CD4-positive, alpha-beta T cell treated with Interleukin-6 at 100 ng/mL for 8 hours (primary cell): ENCODE measurements at places on chromosomes 5 and 9.

DNA sequence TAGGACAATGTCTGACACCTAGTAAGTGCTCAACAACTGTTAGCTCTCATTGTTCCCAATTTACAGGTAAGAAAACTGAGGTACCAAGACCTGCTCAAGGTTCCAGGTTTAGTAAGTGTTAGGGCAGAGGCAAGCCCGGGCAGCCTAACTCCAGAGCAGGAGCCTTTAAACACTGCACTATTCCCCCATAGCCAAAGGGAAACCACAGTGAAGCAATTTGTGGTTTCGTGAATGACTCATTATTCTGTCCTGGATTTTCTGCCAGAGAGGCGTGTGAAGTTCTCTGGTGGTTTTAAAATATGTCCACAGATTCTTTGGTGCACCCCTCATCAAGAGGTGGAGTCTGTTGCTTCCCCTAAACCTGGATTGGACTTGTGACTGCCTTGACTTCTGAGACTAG is 1.0 kb upstream of the MCC start:
- no peak for DNase-seq

DNA sequence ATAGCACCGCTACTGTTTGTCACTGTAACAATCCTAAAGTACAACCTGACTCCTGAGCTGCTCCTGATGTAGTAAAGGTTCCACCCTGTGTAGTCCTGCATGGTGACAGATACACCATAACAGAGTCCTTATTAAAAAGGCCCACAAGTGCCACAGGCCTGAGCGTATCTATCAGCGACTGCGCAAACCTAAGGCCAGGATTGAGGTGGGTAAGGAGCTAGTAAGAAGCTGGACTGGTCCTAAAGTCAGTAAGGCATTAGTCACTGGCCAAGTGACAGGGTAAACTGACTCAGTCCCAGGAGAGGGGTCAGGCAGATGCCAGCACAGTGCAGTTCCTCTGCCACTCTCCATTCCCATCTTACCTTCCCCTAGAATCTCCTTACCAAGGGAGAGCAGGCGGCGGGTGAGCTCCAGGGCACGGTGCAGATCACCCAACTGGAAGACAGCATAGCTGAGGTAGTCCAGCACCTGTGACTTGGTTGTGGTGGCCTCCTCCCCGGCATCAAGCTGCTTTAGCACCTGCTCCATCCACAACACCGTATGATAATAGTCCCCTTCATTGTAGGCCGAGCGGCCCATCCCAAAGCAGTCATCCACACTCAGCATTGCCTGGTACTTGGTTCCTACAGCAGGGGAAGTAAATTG is 17.6 kb downstream of the P4HA2 start:
- DNase-seq, result no peak

DNA sequence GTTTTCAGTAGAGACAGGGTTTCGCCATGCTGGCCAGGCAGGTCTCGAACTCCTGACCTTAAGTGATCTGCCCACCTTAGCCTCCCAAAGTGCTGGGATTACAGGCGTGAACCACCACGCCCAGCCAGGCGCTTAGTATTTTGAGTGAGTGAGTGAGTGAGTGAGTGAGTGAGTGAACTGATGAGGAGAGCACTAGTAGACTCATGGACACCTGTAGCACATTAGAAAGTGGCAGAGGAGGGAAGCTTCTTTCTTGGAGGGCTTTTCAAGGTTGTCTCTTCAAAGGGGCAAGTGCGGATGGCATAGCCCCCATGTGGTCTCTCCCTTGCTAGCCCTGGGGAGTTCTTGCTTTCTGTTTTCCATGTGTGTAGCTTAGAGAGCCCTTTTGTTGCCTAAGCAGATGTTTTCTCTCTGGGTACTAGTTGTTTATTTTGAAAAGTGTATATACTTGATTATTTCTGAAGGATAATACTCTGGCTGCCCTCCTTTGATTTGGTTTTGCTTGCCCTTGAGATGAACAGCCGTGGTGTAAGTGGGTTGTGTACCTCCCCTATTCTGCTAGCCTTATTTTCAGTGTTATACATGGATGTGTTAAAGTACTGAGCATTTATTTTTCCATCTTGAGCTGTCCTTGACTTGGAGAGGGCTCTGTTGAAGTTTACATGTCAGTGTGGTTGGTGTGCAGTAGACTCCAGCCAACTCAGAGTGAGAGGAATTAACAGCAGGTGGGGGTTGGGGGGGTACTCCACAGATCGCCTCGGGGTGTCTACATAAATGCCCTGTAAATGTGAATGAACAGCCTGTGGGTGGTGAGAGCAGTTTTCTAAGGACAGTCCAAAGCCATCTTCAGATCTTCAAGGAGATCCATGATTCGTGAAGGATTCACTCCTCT is 35.5 kb downstream of the PRRC2B start:
- DNase-seq, result no peak

DNA sequence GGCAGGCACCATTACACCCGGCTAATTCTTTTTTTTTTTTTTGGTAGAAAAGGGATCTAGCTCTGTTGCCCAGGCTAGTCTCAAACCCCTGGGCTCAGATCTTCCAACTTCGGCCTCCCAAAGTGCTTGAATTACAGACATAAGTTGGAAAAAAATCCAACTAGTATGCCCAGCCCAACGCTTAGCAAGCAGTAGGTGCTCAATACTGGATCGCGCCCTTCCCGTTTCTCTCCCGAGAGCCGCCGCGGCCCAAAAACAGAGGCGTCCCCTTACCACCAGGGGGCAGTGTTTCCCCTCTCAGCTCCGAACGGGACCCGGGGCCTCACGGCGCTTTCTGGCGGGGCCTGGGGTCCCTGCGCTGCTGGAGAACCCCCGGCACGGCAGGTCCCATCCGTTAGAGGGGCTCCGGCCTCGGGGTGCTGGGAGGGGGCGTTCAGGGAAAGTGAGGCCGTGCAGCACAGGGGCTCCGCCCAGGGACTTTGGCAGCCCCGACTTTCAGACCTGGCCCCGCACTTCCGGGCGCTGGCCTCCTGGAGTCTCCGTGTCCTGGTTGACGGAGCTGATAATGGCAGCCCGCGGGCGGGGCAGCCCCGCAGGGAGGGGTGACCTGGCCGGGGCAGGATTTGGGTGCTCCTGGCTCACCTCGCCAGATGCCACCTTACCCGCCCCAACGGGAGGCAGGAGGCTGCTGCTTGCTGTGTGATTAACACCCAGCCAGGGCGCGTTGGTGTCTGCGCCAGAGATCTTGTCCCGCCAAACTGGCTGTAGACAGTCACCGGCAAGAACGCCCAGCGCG is 15.2 kb downstream of the PTGES start:
- peak; percentile 81 for DNase-seq

DNA sequence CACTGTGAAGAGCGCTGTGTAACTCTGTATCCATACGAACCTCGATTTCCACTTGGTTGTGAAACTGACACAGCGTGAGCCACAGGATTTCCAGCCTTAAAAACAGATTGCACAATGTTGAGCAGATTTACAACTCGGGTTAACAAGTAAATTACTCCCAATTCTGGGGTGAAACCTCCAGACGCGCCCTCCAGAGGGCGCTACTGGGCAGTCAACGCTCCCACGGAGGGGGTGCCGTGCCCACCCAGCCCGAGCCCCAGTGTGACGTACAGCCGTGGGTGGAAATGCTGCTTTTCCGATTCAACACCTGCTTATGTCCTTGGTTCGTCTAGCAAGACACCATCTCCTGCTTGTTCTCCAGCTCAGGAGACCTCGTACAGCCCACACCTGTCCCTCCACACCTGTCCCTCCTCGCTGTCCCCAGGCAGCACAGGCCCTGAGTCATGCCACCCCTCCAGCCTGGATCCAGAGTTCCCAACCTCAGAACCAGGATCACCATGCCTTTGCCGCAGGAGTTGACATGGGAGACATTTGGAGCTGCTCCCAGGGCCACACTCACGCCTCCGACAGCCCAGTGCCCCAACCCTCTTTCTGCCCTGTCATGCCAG is 34.4 kb upstream of the SLC6A3 start:
- no peak for DNase-seq

DNA sequence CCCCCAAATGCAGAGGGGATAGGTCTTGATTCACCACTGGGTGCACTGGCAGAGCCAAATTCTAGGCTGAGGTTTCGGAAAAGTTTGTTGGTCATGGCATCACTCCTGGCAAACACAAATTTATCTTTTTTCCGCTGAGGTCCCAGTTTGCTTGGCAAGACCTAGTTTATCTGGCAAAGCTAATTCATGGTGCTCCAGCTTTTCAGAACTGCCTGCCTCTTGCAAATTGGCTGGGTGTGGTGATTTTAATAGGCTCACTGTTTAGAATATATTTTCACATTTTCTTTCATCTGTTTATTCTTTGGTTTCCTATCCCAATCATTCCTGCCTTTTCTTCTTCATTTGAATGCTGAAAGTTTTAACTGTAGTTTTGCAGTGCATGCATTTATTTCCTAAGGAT is 50.5 kb upstream of the MAMDC2 start:
- no peak for DNase-seq

DNA sequence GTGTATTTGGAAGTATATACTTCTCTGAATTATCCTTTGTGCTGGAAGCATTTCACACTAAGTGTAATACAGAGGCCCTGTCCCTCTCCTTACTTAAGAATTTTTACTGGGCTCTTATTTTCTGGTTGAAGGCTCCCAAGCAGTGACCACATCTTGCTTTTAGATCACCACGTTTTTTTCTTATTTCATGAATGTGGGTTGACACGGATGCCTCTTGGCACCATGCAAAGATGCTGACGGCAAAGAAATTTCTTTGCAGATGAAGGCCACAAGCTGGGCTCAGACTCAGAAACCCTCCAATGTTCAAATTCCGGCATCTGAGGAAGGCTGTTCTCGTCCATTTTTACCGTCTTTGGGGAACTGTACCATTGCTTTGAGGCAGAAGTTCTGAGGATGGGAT is 168.5 kb downstream of the HMHB1 start:
- DNase-seq, result no peak

GRCh38 chr5:176697267-176697933 is 50.1 kb downstream of the TSPAN17 start:
- DNase-seq, result no peak

GRCh38 chr9:112002131-112002846 is 105.7 kb downstream of the UGCG start:
- peak; percentile 67 for DNase-seq

DNA sequence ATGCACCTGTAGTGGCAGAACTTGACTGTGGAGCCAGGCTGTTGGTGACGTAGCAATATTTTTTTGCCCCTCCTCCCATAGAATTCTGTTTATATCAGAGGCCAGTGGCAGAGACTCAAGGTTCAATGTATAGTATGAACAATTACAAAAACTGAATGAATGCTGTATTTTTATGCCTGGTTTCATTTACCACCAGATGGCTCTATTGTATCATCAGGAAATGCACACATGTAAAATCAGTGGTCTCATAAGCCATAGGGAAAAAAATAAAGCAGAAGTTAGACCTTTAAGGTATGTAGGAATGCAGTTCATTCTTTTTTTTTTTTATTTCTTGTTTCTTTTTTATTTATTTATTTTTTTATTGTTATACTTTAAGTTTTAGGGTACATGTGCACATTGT is 43.6 kb downstream of the CCDC192 start:
- DNase-seq, result no peak

- no peak for DNase-seq
Observed at GRCh38 chr9:87676976-87677775, 48.7 kb upstream of the CTSL start.

DNA sequence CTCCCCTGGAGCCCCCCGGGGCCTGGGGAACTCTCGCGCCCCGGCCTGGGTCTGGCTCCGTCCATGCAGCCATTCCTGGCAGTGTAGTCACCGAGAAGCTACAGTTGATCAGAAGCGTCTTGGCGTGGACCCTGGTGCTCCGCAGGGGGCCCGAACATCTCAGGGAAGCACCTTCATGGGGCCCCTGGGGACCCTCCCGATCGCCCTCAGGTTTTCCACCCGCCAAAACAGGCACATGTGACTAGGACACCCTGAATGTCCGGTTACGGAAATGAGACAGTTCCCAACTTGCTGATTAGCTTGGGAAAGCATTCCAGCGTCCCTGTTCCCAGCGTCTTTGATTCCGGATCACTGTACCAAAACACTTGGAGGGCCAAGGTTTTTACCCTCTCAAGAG is 472 bp downstream of the FBXO4 start:
- peak; percentile 9 for DNase-seq

- no peak for DNase-seq
Observed at GRCh38 chr5:136446565-136446964, 81.2 kb upstream of the TRPC7 start.
